Stimulated activated CD4-positive, alpha-beta T cell treated with anti-CD3 and anti-CD28 coated beads, Interleukin-1b, Interleukin-23, amount 100 ng/mL, for 48 hours (primary cell): ENCODE measurements at places on chromosomes 11 and 22.

DNA sequence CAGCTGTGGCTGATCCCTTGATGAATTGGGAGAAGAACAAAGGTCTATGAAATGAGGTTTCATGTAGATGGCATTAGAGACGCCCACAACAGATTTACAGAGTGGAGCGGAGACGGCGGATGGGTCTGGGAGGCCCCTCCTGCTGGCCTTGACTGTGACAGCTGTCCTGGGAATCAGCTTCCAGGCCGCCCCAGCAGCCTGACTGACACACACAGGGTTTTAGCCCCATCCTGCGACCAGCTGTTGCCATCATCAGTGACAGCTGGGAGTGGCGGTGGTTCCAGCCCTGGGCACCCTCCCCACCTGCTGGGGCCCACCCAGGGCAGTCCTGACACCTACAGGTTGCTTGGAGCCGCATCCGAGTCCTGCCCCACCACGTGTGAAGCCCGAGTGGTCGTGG is 64.0 kb upstream of the PPP6R3 start:
- DNase-seq, result no peak

GRCh38 chr11:64453466-64453865 is 94.5 kb downstream of the RPS6KA4 start:
- DNase-seq, result no peak

- no peak for DNase-seq
Observed at GRCh38 chr22:49303781-49304461, 523.8 kb downstream of the BRD1 start.

GRCh38 chr11:78620159-78620558 is 45.5 kb upstream of the NARS2 start:
- no peak for DNase-seq

- no peak for DNase-seq
Observed at GRCh38 chr11:28461338-28461737, 353.1 kb downstream of the METTL15 start.

GRCh38 chr11:101552888-101553287 is 30.9 kb downstream of the TRPC6 start:
- no peak for DNase-seq
